ENCODE measurements at places on chromosomes 3 and 15. TPM values are rescaled to one million over a fixed set of nuclear protein-coding genes. Genes with fewer than 3 reads are reported as not detected.
A peak's percentile ranks its signal among the peaks of the same experiment; 100 is the strongest.

CHRM5 gene
- total RNA-seq = not detected

DNA sequence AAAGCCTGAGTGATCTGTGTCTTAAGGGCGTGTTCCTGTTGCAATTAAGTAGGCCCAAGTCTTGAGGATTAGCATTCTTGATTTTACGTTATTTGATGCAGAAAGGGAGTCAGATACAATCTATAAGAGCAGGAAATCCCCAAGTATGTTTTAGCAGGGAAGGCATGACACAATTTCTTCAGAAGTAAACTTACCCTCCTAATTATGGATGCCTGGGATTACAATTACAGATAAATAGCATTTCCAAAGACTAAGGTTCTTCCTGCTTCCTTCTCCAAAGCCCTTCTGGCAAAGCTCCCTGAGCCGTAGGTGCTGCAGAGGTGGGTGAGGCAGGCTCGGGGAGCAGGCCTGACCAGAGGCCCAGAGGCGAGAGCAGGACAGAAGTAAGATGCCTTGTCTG, 34.9 kb upstream of the ST6GAL1 start:
- no peak for DNase-seq

DNA sequence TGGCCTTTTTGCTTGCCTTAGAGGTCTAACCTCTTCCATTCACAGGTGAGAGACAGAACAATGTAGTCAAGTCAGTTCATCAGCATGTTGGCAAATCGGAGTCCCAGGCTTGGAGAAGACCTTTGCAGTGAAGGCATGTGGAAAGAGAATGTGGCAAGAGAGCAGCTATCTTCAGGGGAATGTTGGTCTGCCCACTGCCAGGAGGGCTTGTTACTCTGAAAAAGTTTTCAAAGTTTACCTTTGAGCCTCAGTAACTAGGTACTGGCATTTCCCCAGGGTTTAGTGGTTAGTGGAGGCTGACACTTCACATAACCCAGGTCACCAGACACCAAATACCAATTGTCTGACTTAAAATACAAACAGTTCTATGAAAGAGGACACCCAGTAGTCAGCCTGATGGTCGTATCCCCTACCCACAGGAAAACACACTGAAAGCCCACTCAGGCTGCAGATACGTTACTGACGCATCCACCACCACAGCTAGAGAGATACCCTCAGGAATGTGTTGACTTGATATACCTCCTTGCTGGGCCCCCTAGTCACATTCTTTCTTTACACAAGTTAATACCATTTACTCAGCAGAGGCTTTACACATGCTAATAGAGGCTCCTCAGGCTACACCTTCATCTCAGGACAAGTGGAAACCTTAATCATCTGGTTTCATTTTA, 9.7 kb upstream of the ARID3B start:
- no peak for DNase-seq

- no peak for DNase-seq
These were observed 16.3 kb downstream of the SNAPC5 start for GRCh38 chr15:66481107-66481856.

DNA sequence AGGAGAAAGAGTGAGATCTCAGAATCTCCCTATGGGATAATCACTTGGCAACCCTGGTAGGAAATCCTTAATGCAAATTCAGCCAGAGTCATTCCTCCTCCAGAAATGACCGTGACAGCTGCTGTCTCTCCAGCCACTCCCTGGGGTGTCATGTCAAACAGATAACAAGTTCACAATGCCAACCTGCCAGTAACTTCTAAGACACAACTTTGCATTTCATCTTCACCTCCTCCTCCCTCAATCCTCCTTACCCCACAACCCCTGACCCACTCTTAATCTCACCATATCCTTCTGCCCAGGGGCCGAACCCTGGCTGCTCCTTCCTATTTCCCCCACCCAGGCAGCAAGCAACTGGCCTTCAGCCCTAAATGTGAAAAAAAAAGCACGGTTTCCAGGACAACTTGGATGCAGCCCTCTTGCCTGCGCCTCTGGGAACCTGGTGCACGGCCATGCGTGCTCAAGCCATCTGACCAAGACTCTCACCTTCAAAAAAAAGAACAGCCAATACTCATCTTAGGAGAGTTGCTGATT, 166.0 kb downstream of the NTRK3 start:
- DNase-seq = no peak

IL17RD gene
- 0.26 TPM for total RNA-seq

GRCh38 chr3:29514912-29515311, 234.0 kb downstream of the RBMS3 start:
- no peak for DNase-seq

DNA sequence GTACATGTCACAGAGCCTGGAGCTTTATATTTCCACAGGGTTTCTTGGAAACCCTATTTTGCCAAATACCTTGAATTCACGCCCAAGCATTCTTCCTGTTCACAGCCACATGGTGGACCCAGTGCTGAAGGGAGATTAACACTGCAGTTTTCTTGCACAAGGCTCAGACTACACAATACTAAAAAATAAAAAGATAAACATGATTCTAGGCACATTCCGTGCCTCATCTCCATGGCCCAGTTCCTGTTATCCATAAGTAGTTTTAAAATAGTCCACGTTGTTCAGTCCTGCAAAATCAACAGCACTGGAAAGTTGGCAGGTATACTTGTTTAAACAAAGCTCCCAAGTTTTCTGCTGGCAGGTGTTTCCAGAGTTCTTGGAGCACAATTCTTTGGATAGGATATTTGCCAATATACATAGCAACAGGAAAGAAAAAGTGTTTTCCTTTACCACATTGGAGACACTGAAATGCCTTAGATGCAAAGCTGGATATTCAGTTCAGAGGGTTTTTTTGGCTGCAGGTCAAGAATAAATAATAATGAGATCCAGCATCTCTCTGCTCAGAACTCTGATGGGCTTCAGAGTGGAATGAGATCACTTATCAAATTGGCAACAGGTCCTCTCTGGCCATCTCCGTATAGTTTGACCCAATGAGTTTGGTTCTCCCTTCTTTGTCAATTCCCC, 88.1 kb upstream of the TGFBR2 start:
- DNase-seq = no peak

MAP1A gene
- 2.0 TPM for total RNA-seq

DNA sequence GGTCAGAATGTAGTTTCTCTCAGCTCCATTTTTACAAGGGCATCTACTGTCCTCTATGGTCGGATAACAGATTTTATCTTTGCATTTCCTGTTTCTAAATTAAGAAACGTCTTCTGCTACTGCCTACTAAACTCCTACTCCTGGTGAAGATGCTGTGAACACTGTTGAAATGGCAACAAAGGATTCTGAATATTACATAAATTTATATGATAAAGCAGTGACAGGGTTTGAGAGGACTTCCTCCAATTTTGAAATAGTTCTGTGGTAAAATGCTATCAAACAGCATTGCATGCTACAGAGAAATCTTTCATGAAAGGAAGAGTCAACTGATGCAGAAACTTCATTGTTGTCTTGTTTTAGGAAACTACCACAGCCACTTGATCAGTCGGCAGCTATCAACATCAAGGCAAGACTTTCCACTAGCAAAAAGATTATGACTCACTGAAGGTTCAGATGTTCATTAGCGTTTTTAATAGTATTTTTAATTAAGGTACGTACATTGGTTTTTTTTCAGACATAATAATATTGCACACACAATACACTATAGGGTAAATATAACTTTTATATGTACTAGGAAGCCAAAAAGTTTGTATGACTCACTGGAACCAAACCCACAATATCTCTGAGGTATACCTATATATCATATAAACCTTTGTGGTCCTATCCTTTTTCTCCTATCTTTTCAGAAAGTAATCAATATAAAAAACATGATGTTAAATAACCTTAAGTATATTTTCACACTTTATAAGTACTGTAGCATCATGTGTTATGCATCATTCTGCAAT, 156.1 kb downstream of the STAG1 start:
- no peak for DNase-seq

DNA sequence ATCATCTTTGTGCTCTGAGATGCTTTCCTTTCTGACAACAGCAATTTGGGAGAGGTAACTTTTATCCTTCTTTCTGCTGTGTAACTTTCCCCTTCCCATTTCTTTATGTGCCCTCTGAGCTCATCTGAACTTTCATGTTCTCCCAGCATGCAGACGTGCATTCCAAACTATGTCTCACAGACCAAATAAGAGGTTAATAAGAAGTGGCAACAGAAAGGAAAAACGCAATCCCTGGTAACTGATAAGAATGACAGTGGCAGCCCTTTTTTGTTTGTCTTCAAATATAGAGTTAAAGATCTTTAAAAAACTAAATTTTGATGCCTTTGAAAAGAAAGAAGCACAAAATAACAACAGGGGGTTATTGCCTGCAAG, 533.4 kb downstream of the FOXP1 start:
- no peak for DNase-seq

GRCh38 chr3:11932636-11933035, 71.6 kb upstream of the SYN2 start:
- DNase-seq = no peak

SIDT1 gene
- total RNA-seq = 11.5 TPM

- DNase-seq = no peak
These were observed 654 bp downstream of the PPARG start for GRCh38 chr3:12289524-12289923.

DNA sequence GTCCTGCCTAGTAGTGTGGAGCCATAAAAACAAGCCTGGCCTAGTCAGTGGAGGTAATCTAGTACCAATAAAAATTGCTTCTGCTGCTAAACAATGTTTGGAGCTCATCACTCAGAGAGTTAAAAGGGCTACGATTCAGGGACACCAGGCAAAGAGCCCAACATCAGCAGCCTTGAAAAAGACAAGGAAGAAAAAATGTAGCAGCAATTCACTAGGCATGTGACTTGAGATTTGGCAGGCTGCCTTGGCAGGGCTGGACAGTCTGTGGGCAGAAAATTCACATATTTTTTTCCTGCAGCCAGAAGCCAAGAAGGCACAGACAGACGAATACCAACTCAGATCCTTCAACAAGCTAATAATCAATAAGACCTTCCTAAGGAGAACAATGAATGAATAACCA, 47.2 kb downstream of the IGSF11 start:
- DNase-seq = no peak

HYAL3 gene
- total RNA-seq = 7.3 TPM

- DNase-seq = no peak
These were observed 577.7 kb downstream of the FOXP1 start for GRCh38 chr3:71005702-71006321.

DNA sequence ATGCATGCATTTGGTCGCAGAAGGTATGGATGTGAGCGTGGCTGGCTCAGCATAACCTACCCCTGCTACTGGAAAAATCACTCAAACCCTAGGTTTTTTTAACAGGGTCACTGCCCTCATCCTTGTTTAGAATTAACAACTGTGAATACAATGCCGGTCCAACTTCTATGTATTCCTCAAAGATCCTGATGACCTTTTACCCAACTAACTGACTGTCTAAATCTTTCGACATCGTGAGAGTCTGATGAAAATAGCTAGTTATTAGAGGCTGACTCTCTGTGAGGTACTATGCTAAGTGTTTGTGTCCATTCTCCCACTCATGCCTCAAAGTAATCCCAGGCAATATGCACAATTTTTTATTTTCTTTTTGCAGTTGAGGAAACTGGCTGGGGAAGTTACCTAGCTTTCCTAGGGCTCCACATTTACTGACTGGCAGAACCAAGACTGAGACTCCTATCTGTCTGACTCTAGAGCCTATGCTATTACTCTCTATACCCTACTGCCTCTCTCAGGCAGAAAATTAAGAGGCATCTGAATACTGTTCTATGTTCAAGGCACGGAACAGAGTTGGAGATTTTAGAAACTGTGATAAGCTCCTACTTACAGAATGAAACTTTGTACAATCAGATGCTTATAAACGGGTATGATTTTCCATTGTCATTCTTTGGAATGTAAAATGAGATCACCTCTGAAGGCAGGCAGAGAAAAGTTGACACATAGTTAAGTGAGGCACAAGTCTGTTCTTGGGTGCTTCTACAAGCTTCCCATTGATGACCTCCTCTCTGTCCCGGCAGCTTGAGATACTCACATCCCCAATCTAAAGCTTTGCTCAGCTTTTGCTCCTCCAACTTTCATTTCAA, 56.4 kb downstream of the FILIP1L start:
- peak; percentile 42 for DNase-seq

DNA sequence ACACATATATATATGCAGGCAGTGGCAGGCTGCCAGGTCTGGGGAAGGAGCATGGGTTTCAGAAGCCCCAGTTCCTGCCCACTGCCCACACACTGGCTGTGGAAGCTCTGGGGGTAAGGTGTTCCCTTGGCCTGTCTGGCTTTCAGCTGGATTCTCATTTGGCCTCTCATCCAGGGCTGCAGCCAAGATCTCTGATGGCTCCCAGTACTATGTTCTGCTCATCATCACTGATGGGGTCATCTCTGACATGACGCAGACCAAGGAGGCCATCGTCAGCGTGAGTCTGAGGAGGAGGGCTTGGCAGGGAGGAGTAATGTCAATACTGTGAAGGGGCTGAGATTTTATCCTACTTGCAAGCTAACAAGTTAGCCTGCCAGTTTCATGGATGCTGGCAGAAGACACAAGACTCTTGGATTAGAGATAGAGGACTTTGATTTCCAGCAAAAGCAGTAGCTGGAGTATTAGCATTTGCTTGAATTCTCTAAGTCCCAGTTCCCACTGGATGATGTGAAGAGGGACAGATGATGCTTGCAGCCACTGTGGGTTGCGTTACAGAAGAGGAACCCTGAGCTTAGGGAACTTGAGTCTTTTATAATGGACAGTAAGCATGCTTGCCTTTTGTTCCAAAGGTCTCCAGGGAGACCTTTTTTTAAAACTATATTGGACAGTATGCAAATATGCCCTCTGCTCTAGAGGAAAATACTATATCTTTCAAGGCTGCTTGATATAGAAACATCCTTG, 5.6 kb upstream of the BRPF1 start:
- no peak for DNase-seq

DNA sequence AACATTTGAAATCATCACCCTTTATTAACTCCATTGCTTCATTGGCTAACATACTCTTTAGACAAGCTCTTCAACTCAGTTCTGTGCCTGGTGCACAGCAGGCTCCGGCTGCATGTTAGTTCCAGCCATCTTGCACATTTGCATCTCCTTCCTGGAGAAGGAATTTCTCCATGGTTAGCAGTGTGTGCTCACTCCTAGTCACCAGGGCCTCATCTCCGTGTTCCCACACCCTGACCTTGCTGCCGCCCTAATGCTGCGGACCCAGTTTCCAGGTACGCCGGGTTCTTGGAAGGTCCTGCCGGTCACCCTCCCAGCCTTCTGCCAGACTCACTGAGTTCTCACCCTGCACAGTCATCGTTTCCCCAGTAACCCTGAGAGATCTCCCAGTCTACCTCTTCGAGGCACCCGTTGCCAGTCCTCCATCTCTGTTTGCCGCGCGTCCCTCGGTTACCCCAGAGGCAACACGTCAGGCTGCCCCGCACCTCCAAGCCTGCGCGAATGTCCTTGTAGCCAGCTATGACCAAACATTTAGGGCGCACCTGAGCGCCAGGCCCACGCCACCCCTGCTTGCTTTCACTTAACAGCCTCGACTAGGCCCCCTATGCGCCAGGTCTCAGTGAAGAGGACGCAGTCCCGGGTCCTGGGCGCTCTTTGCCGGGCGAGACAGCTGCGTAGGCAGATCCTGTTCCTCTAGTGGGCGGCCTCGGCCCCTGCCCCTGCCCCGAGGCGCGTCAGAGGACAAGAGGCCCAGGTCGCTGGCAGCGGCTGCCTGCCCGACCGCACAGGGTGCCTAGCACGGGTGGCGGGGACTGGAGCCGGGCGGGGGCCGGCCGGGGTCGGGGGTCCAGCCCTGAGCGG, 747 bp upstream of the ZNF592 start:
- DNase-seq = peak; percentile 92

GRCh38 chr3:188053710-188054380, 100.1 kb upstream of the LPP start:
- DNase-seq = no peak

ROBO1 gene
- total RNA-seq = 0.05 TPM

TRPM1 gene
- total RNA-seq = not detected

IL5RA gene
- not detected for total RNA-seq
